Left ventricle myocardium superior (tissue), 1 donor: ENCODE measurements at places on chromosomes 7 and 10. TPM values are rescaled to one million over a fixed set of nuclear protein-coding genes. Genes with fewer than 3 reads are reported as not detected.

GRCh38 chr10:93503075-93503474 is 6.7 kb downstream of the CEP55 start:
- DNase-seq: no peak

GRCh38 chr10:96642973-96643372 is 56.2 kb upstream of the TM9SF3 start:
- peak; percentile 83 for DNase-seq

Gene KEL
- 0.27 TPM for total RNA-seq

Gene AKR1E2
- 4.5 TPM for total RNA-seq

Gene RHOBTB1
- total RNA-seq: 13.5 TPM

GRCh38 chr7:79401254-79401653 is 52.2 kb downstream of the MAGI2 start:
- no peak for DNase-seq

GRCh38 chr10:14613588-14613920 is 161.1 kb downstream of the FAM107B start:
- no peak for DNase-seq

DNA sequence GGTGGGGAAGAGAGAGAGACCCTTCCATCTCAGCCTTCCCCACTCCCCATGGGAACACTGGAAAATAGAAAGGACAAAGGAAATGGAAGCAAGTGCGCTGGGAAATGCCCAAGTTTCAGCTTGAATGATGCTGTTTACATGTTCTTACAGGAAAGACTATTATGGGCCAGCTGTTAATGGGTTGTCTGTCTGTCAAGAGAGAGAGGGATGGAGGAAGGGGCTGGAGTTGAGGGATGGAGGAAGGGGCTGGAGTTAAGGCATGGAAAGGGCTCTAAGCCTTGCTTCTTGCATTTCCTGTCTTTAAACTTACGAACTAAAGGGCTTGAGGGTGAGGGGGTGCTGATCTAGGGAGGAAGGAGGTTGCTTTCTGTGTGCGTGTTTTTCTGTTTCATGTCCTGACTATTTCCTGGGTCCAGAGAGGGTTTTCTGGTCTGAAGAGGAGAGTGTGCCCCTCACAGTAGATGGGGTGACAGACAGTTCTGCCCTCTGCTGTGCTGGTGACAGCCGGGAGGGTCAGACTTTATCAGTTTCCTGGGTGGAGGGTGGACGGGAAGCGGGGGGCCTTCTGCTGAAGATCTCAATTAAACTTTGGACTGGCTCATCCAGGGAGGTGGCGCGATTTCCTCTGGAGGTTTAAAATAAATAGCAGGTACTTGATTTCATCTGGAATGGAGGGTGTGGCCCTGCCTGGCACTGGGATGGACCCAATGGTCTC is 30.5 kb downstream of the GRK5 start:
- no peak for DNase-seq

DNA sequence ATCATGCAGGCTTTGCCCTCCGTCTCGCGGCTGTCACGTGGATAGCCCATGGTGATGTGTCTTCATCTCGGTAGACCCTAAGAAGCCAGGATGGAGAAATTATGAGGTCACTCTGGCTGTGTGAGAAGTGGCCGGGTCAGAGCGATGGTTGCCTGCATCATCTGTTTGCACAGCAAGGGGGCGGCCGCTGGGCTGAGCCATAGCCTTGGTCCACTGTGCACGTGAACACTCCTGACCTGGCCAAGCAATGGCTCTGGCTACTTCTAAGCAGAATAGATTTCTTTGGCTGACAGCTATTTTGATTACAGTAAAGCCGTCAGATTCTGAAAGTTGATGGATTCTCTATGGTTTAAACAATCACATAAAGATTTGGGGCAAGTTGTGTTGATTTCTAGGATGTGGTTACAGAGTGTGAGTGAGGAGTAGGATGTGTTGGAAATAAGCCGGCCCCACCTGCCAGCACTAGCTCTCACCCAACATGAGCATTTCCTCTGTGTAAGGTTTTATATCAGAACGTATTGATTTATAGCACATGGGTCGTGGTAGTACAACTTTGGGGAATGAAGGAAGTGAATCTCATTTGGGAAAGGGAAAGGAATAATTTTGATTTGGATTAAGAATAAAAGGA is 214.4 kb upstream of the GPR26 start:
- no peak for DNase-seq

Gene CCL24
- 0.47 TPM for total RNA-seq

- DNase-seq: no peak
Measured at GRCh38 chr10:43596546-43596945, 9.7 kb upstream of the ZNF485 start.

- no peak for DNase-seq
Measured at GRCh38 chr10:35896001-35896400, 253.9 kb upstream of the FZD8 start.

Gene GIMAP2
- 6.9 TPM for total RNA-seq

DNA sequence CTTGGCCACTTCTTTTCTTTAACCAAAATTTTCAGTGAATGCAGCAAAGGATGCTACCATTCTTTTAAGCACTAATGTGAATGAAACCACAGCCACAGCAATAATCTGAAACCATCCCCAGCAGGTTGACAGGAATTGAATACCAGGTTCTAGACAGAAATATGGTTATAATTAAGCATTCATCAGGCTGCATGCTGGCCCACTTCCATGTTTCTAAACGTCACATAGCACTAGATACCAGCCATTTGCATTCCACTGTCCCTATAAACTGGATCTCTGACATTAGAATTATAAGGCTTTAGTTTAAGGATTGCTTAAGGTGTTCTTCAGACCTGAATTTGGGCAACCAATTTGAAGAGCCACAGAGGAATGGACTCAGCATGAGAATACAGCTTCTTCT is 340.8 kb upstream of the KLF6 start:
- DNase-seq: no peak

DNA sequence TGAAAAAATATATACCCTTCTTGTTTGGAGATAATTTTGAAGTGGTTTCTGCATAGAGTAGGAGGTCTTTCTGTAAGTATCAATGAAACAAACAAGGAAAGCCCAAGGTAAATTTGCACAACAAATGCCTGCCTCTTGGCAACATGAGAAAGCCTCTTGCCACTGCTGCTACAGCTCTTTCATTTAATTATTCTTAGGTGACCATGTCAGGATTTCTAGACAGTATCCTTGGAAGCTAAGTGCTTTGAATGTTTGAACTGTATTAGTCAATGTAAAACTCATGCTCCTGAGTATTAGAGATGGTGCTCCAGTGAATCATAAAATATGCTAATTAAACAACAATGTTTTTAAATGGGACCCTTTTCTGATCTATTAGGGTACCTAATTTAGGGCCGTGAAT is 81.2 kb upstream of the ITGB1 start:
- DNase-seq: no peak

DNA sequence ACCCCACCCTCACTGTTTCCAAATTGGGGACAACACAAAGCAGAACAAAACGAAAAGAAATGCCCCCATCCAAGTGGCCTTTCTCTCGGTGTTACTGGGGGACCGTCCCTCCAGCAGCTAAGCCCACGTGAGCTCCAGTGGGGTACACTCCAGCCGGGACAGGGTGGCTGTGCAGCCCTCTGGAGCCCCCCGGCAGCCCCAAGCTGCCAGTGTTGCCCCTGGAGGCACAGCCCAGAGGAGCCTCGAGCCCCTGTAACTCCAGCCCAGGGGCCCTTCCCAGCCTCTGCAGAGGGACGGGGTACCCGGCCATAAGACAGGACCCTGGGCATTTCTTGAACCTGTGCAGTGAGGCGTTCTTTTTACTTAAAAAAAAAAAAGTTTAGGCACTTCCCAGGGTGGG is 124.5 kb upstream of the KCTD7 start:
- DNase-seq: peak; percentile 12

Gene CCDC172
- not detected for total RNA-seq

DNA sequence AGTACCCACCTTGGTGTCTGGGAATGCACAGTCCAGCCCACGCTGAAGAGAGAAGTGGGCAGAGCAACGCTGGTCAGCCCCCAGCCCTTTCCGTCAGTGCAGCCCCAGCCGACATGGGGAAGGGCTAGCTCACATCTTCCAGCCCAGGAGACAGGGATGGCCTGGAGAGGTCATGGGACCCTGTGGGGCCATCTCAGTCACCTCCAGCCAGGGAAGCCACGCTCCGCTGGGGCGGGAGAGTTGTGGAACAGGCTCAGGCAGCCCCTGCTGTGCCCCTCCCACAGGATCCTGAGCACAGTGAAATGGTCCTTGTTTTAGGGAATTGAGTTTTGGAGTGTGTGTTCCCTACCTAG is 85.1 kb downstream of the PAXIP1 start:
- DNase-seq: no peak

Gene MINDY3
- 18.5 TPM for total RNA-seq

DNA sequence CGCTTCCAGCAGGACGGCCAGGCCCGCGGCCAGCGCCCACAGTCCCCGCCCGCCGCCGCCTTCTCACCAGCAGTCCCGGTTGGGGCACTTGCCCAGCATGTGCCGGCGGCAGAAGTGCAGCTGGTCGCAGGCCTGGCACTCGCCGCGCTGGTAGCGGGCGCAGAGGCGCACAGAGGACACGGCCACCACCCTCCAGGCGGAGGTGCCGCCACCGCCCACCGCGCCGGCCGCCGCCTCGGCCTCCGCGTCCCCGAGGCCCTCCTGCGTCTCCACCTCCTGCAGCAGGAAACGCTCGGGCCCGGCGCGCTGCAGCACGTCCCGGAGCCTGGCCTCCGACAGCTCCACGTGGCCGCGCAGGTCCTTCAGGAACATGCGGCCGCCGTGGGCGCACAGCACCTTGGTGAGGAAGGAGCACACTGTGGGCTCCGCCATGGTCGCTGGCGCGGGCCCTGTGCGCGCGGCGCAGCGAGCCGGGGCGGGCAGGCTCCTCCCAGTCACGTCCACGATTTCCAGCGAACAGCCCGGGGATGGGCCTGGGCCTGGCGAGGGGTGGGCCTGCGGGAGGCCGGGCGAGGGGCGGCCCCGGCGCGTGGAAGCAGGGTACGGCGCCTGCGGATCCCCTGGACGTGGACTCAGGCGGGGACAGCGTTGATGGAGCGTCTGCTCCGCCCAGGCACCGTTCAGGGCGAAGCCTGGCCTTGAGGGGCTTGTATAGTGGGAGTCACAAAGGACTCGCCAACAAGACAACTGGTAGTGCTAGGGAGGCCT is at the start of gene ZC3HAV1L:
Gene ZC3HAV1L (minus strand): TSS at position 457 of the 768 bp plus-strand sequence. CDS start 25 bp downstream, at position 432.
- DNase-seq: peak; percentile 82

- DNase-seq: no peak
Measured at GRCh38 chr7:150428671-150429451, 21.6 kb upstream of the GIMAP8 start.

Gene TEX36
- total RNA-seq: not detected

GRCh38 chr7:56537952-56538351 is 421.7 kb upstream of the NUPR2 start:
- DNase-seq: peak; percentile 39

- DNase-seq: no peak
Measured at GRCh38 chr10:61939902-61940301, 38.4 kb downstream of the ARID5B start.

GRCh38 chr10:11165591-11166543 is 148.2 kb downstream of the CELF2 start:
- peak; percentile 85 for DNase-seq

Gene DKK1
- total RNA-seq: not detected

DNA sequence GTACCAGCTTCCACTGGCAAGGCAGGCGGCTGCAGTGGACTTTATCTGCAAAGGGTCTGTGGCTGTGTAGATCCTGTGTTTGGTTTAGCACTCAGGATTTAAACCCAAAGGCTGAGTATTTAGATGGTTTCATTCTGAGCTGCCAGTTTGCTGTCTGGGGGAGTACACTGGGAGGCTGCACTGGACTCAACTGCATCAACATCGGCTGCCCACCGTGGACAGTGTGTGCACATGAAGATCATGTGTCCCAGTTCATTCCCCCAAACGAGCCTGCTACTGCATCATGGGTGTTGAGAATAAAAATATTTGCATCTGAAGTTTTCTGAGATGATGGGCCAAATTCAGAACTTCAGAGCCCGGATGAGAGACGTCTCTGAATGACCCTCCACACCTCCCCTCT is 328.6 kb upstream of the SHH start:
- DNase-seq: no peak

DNA sequence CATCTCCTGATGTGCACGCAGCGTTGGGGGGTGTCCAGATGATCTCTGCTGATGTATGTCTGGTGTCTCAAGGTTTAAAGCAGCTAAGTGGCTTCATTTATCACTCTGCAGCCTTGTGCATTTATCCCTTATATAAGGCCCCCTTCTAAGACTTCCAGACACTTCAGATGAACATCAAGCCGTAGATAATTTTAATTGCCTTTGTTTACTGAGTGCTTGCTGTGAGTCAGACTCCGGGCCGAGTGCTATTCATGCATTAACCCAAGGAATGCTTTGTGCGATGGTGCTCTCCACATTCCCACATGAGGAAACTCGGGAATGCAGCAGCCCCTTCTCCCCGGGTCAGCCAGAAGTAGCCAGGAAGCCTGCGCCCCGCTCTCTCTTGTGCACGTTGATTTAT is 328.6 kb upstream of the COBL start:
- DNase-seq: no peak

DNA sequence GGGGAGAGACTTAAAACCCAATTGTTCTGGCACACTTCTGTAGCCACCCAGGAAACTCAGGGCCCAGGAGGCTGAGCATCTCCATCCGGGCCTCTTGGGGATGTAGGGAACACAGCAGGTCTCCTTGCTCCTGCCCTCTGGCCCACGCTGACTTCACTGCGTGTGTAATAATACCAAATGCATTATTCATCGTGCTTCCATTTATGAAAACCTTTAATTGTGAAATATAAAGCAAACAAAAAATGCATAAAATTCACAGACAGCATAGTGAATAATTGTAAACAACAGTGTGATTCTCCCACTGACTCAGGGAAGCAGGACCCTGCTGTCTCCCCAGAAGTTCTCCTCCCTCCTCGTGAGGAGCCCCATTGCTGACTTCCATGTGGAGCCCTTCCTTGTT is 70.3 kb upstream of the SHH start:
- no peak for DNase-seq

DNA sequence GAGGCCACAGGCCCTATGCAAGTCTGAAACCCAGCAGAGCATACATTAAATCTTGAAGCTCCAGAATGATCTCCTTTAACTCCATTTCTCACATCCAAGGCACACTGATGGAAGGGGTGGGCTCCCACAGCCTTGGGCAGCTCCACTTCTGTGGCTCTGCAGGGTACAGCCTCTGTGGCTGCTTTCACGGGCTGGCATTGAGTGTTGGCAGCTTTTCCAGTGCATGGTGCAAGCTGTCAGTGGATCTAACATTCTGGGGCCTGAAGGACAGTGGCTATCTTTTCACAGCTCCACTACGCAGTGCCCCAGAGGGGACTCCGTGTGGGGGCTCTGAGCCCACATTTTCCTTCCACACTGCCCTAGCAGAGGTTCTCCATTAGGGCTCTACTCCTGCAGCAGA is 265.7 kb upstream of the MAGI2 start:
- peak; percentile 38 for DNase-seq

- DNase-seq: peak; percentile 60
Measured at GRCh38 chr10:117374506-117375359, 507 bp downstream of the PDZD8 start.

Gene SPAG6
- total RNA-seq: not detected
